T-helper 2 cell treated with Interferon-gamma antibody and Interleukin-4, amounts not matched to agents 5 μg/mL and 100 μg/mL, for 36 hours (primary cell): ENCODE measurements at places on chromosomes 5 and 9.
A peak's percentile ranks its signal among the peaks of the same experiment; 100 is the strongest.

DNA sequence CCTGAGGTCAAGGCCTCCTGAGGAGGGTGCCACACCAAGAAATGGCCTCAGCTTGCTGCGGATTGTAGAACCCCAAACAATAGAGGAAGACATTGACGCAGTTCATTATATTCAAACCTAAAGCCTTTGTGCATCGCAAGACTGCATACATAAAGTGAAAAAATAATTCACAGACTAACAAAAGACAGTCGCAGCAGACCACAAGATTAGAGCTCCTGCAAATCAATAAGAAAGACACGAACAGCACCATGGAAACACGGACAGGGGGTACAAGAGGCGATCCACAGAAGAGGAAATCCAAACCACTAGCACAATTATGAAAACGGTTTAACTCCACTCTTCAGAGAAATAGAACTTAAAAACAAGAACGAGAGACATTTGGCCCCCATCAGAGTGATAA, 10.0 kb upstream of the TCOF1 start:
- DNase-seq: no peak

DNA sequence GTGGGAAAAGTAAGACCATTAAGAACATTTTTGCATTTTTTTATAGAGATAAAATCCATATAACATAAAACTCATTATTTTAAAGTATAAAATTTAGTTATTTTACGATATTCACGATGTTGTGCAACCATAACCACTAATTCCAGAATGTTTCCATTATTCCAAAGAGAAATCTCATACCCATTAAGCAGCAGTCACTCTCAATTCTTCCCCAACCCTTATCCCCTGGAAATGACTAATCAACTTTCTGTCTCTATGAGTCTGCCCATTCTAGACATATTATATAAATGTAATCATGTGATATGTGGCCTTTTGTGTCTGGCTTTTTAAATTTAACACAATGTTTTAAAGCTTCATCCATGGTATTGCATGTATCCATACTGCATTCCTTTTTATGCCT, 115.6 kb upstream of the ADAMTSL1 start:
- DNase-seq: no peak

DNA sequence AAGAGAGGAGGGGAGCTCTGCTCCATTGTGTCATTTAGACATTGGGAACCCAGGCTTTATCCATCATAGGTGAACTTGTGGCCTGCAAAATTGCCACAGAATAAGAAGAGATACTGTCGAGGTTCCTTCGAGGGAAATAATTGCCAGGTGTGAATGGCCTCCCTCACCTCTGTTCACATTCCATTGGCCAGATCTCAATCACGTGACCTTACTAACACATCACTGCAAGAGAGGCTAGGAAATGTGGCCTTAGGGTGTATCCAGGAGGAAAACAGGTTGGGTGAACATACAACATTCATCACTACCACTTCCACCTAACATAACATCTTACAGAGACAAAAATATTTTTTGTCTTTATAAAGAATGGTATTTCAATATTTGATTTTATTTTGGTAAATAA, 182.1 kb downstream of the FBXL7 start:
- DNase-seq: no peak

DNA sequence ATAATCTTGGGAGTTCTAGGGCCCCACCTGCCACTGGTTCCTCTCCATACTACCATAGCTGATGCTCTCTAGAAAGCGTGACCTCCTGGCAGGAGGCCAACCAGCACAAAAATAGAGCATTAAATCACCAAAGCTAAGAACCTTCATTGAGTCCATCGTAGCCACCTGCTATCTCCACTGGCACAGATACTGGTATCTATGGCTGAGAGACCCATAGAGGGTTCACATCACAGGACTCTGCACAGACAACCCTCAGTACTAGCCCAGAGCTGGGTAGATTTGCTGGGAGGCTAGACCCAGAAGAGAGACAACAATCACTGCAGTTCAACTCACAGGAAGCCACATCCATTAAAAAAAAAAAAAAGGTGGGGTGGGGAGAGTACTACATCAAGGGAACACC, 509.1 kb downstream of the DTWD2 start:
- no peak for DNase-seq

GRCh38 chr5:138111937-138112336, 27.3 kb downstream of the NME5 start:
- no peak for DNase-seq

GRCh38 chr9:85871008-85871407, 69.9 kb upstream of the NAA35 start:
- no peak for DNase-seq

- DNase-seq: no peak
These were observed 13.2 kb downstream of the DOCK8 start for GRCh38 chr9:227860-228259.

DNA sequence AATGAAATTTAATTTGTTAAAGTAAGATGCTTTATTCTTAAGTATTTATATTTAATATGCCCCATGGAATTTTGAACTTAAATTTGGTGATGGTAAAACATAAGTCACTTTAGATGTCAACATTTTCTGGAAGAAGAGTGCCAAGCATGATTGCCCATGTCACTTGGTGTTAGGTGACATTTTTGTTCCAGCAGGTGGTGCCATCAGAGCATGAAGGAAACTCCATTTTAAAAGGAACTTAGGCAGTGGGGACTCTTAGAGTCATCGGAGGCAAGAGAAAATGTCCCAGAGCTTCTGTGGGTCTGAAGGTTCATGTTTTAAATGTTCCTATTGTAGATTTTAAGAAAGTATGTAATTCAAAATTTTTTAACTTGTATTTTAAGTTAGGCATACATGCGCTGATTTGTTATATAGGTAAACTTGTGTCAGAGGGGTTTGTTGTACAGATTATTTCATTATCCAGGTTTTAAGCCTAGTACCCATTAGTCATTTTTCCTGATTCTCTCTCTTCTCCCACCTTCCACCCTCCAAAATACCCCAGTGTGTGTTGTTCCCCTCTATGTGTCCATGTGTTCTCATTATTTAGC, 789.3 kb downstream of the SEMA5A start:
- no peak for DNase-seq

GRCh38 chr9:75185585-75186170, 97.4 kb downstream of the OSTF1 start:
- peak; percentile 15 for DNase-seq

GRCh38 chr9:21904371-21904770, 89.8 kb downstream of the CDKN2A start:
- DNase-seq: no peak

DNA sequence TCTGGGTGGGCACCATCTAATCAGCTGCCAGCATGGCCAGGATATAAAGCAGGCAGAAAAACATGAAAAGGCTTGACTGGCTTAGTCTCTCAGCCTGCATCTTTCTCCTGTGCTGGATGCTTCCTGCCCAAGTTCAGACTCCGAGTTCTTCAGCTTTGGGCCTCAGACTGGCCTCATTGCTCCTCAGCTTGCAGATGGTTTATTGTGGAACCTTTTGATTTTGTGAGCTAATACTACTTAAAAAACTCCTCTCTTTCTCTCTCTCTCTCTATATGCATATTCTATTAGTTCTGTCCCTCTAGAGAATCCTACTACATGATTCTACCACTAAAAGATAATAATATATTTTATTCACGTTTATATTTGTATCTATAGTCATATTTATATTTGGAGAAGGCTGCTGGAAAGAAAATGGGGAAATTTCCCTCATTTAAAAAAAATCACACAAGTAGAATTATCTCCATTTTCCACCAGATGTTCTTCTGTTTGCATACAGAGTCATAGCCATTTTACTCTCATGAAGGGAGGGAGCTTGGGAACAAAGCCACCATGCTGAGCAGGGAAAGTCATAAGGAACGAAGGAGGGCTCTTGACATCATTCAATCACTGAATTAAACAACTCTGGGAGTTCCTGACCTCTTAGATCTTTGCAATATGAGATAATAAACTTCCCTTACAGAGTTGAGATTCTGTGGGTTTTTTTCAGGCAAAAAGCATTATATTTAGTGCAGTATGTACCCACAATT, 1137.4 kb upstream of the CDH18 start:
- DNase-seq: no peak

GRCh38 chr5:124160265-124160664, 586.2 kb downstream of the ZNF608 start:
- no peak for DNase-seq
